AG10803 (cell line): ENCODE measurements at places on chromosomes 4 and X.

GRCh38 chrX:44274096-44274495, 69.4 kb downstream of the EFHC2 start:
- no peak for DNase-seq

- DNase-seq, result no peak
These were observed 79.5 kb downstream of the EVC start for GRCh38 chr4:5790546-5790857.

GRCh38 chr4:122652379-122652778, 31.5 kb upstream of the IL21 start:
- DNase-seq, result peak; percentile 77

DNA sequence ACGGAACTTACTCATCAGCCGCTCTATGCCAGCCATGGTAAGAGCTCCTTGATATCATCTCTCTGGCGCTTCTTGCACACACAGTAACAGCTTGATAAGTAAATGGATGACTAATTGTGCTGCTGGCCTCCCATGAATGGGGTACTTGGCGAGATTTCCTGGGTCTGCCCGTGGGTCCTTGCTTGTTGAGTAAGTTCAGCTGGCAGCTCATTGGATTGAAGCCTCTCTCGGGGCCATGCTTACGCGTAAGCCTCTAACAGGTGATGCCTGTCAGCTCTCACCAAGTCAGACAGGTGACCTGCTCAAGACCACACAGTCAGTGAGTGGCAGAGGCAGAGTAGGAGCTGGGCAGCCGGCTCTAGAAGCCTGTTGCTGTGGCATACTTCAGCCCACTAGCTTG, 7.7 kb downstream of the NSG1 start:
- DNase-seq, result no peak

DNA sequence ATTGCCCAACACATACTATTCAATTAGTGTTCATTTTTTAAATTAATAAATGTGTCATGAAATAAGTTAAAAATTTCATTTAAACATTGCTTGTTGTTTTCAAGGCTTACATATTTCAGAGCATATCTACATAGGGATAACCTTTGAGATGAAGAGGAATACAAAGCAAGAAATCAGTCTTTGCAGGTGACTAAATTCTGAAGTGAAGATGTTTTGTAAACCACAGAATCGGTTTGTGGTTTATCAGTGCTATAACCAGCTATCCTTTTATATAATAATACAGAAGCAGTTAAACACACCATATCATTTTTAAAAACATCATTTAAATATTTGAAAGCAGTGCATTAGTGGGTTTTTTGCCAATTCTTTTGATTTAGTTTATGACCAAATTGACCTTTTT, 26.9 kb downstream of the FAM241A start:
- DNase-seq, result no peak

- peak; percentile 35 for DNase-seq
These were observed 162.2 kb downstream of the DCHS2 start for GRCh38 chr4:154329268-154329868.

- DNase-seq, result no peak
These were observed 328.5 kb downstream of the EVC2 start for GRCh38 chr4:5379895-5380294.

DNA sequence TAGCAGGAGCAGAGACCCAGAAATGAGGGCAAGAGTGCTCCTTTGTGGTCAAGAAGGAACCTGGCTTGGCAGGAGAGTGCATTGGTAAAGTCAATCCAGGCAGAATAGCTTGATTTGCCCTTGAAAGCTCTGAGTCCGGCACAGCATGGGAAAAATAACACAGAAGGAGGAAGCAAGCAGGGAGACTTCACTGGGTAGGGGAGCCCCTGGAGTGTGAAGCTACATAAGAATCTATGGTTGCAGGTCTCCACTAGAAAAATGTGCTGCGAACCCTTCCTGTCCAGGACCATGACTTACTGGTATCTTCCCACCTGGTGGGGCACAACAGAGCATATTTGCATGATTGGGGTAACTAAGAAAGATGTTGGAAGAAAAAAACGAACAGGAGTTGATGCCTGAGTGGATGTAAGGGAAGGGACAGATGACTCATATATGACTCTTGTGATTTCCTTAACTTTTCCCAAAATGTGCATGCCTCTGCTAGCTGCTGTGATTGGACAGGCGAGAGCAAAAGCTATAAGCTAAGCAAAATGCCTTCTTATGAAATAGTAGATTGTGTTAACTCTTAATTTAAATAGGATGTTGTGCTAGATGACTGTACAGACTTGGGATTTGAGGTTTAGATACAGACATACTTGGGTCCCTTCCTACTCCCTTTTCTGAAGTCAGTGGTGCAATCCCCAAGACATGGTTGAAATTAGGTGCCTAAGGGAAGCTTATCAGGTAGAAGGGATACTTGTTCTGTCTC, 3.3 kb downstream of the IL13RA1 start:
- peak; percentile 80 for DNase-seq

DNA sequence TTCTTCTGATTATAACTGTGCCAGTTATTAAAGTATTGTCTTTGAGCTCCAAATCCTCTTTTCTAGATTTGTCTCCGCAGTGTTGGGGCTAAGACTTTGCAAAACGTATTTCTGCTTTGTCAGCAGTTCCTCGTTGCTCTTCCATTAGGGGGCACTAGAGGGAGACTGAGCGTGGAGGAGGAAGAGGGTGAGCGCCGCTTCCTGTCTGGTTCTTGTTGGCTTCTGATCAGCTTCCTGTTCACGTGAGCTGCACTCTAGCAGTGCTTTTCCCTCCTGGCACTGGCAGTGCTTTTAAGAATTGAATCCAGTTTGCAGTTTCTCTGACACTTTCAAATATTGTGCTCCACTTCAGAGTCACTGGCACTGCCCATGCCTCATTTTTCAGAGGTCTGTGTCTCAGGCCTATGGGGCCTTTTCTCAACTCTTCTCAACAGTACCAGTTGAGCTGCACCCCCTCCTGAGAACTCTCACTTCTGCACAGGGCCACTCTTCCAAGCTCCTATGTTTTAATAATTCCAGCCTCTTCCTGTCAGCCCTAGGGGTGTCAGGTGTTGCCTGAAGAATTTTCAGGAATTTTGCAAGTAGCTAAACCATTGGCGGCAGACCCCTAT, 54.4 kb upstream of the LCORL start:
- no peak for DNase-seq

DNA sequence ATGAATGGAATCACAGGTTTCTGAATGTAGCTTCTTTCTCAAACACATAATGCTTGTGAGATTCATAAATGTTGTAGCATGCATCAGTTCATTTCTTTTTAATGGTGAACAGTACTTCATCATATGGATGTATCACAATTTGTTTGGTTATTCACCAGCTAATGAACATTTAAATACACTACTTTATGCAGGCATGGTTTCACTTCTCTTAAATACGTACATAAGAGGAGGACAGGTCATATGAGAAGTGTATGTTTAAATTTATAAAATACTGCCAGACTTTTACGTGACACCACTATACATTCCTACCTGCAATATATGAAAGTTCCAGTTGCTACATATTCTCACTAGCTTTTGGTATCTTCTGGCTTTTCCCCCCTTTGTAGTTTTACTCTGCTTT, 65.4 kb downstream of the ANKRD17 start:
- DNase-seq, result no peak

DNA sequence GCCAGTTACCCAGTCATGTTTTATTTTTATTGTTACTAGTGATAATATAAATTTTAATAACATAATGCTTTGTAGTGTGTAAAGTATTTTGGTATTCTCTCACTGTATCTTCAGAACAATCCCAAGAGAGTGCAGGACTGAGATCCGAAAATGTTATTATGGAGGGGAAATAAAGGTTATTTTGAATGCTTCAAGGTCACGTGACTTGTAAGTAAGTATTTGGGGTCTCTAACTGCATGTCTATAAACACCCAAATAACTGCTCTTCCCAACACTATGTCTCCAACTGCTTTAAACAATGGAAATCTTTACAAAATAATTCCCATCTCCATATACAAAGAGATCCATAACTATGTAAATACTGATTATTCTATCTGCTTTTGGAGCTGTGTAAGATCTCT, 302.2 kb downstream of the LDB2 start:
- no peak for DNase-seq

- no peak for DNase-seq
These were observed 760 bp downstream of the UGT8 start for GRCh38 chr4:114599231-114599902.

DNA sequence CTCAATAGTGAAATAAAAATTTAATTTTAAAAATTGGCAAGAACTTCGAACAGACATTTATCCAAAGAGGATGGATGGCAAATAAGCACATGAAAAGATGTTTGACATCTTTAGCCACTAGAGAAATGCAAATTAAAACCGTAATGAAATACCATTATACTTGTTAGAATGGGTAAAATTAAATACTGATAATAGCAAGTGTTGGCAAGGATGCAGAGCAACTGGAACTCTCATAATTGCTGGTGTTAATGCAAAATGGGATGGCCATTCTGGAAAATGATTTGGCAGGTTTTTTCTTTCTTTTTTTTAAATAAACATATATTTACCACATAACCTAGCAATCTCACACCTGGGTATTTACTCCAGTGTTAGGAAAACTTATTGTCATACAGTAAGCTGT, 51.7 kb downstream of the HERC3 start:
- no peak for DNase-seq

GRCh38 chr4:169314906-169315305, 44.1 kb upstream of the SH3RF1 start:
- DNase-seq, result peak; percentile 25

- DNase-seq, result no peak
These were observed 255.4 kb downstream of the ARHGAP10 start for GRCh38 chr4:147987252-147987651.

DNA sequence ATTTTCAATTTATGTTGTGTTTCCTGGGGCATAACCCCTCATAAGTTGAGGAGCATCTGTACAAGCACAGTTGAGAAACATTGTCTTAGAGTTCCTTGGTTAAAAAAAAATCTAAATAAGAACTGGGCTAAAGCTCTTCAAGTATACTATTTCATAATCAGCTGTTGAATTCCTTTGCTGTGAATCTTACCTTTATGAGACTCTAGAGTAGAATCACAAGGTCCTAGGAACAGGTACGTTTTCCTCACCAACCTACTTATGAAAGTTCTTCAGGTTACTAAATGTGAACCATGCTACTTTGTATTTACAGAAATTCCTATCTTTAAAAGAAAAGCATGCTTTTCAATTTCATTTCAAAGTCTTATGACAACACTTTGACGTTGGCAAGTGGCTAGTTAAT, 20.9 kb upstream of the SOD3 start:
- DNase-seq, result peak; percentile 27

- no peak for DNase-seq
These were observed 37.1 kb upstream of the TBC1D9 start for GRCh38 chr4:140793291-140793690.

- DNase-seq, result no peak
These were observed 40.3 kb downstream of the HSPA4L start for GRCh38 chr4:127822430-127822829.

DNA sequence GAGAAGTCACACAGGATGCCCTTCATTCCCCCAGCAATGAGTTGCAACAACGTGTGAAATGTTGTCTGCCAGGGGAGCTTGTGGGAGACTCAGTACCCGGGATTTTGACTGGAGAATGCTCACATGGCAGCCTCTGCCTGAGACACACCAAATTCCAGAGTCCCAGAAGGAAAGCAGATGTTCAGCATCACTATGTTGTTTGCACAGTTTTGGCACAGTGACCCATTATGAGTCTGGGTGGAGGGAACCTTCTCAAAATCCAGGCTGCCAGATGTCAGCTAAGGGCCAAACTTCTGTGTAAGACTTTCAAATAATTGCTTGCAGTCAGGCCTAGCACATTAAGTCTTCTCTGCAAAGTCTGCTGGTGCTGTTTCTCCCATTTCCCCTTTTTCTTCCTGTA, 1029.7 kb upstream of the TENM3 start:
- peak; percentile 47 for DNase-seq

GRCh38 chr4:77877771-77878565, 15.3 kb downstream of the MRPL1 start:
- no peak for DNase-seq

DNA sequence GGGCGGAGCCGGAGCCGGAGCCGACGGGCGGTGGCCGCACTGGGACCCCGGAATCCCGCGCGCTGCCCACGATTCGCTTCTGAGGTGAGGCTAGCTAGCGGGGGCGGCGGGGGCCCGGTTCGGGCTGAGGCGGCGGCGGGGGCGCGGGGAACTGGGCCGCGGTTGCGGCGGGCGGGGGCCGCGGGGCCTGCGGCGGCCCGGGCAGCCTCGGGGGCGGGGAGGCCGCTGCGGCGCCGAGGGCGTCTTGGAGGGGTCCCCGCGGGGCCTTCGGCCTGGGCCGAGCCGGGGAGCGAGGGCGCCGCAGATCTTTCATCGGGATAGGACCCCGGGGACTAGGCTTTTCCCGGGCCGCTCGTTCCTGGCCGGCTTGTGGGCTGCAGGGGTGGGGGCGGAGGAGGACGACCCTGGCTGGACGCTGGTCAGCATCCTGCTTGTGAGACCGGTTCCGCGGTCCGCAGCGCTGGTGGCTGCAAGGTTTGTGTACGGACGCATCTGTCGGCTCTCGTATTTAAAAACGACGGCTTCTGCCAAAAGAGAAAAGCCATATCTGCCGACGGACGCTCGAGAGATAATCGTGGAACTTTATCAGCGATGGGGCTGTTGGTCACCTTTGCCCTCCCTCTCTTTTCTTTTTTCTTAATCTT, 419 bp downstream of the ADD1 start:
- DNase-seq, result peak; percentile 23

DNA sequence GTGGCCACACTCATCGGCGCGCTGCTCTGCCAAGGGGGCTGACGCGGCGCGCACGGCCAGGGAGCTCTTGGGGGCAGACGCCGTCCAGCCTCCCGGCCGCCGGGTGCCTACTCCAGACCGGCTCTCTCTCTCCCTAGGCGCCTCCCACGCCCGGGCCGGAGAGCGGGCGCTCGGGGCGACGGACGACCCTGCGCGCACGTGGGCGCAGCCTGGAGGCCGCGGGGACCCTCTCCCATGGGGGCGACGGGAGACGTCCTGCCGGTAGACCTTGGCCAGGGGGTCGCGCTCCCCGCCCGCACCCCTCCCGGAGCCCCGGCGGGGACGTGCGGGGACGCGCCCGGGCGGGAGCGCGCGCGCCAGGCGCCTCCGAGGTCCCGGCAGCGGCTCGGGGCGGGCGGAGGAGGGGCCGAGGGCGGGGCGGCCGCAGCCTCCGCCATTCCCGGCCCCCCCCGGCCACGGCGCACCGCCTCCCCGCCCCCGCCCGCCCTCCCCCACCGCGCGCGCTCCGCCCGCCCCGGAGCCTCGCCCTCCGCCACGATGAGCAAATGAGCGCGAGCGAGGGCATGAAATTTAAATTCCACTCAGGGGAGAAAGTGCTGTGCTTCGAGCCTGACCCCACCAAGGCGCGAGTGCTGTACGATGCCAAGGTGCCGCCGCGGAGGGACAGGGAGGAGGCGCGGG, at the start of gene MSL3:
TSS of gene MSL3 (plus strand) at position 519 of the 681 bp plus-strand sequence. CDS start at position 546, 27 bp downstream.
- peak; percentile 69 for DNase-seq
